ENCODE measurements at places on chromosomes 2 and 18. TPM values are rescaled to one million over a fixed set of nuclear protein-coding genes. Genes with fewer than 3 reads are reported as not detected.
A peak's percentile ranks its signal among the peaks of the same experiment; 100 is the strongest.

The BOK gene
- total RNA-seq = 37.4 TPM

The ADGRF3 gene
- 0.48 TPM for total RNA-seq

The FNDC4 gene
- 14.1 TPM for total RNA-seq

The PAX3 gene
- total RNA-seq = not detected

The PRSS56 gene
- total RNA-seq = not detected

The COBLL1 gene
- total RNA-seq = 6.3 TPM

The FOSL2 gene
- 4.5 TPM for total RNA-seq

DNA sequence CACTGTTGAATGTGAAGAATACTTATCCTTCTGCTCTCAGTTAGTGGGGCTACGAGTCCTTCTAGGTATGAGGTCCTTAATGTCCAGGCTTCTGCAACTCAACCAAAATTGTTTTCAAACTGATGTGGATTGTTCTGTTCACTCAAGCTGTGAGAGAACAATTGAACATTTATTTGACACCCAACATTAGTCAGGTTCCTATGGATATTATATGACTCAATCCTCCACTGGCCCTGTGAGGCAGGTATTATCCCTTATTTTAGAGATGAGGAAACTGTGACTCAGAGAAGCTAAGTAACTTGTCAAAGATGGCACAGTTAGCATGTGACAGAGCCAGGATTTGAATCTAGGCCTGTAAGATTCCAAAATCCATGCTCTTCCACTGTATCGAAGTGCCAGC is 1.2 kb upstream of the LYG2 start:
- peaks cover 5% of the 10 kb centered on the region for H3K27me3 ChIP-seq
- 0 out of 2 replicates have a peak, but pooled peaks cover 2% of the 10 kb centered on the region for H3K36me3 ChIP-seq
- no peaks in the 10 kb centered on the region for H3K4me1 ChIP-seq
- no peak overlapping the region for H3K27ac ChIP-seq
- H3K4me3 ChIP-seq = no peak overlapping the region
- no peak for DNase-seq

DNA sequence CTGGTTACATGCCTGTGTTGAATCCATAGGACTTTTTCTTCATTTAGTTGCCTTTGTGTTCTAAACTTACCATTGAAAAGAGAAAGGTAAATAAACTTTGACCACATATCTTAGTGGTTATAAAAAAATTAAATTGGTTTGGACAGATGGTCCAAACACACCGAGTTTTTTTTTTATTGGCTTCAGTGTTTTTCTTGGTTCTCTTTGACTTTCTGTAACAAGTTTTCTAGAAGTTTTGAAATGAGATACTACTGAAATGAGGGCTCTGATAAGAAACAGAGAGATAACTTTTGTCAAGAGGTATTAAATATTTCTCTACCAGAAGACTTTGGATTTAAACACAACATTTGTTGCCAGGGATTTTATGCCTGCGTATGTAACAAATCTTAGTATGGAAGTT is 20.7 kb downstream of the SPTBN1 start:
- peaks cover 20% of the 10 kb centered on the region for H3K4me1 ChIP-seq
- H3K27me3 ChIP-seq = no peaks in the 10 kb centered on the region
- no peak overlapping the region for H3K27ac ChIP-seq
- H3K4me3 ChIP-seq = no peak overlapping the region

DNA sequence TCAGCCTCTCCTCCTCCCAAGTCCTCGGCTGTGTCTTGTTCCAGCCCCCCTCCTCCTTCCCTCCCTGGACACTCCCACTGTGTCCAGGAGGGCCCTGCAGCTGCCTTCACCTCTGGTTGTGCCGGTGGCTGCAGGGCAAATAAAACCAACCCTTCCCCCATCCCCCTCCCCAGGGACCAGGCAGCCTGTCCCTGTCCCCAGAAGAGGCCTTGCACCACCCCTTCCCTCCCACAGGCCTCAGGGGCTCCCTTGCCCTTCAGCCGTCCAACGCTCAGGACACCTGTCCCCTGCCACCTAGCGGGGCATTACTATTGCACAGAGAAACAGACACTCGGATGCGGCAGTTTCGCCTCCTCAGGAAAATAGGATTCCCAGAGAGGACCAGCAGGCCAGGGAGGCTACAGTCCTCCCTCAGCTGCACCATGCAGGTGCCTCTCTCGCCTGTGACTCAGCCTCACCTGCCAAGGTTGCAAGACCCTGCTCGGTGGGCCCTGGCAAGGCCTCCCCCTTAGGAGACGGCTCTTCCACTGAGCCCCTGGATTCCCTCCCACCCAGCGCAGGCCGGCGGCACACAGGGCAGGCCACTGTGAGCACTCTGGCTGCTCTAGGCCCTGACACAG is 5.5 kb upstream of the GPC1 start:
- no peak overlapping the region for H3K4me3 ChIP-seq
- H3K36me3 ChIP-seq = no peaks in the 10 kb centered on the region
- H3K27me3 ChIP-seq = peaks cover 28% of the 10 kb centered on the region
- peak; percentile 18 for DNase-seq
- H3K4me1 ChIP-seq = peaks cover 8% of the 10 kb centered on the region
- H3K27ac ChIP-seq = no peak overlapping the region

DNA sequence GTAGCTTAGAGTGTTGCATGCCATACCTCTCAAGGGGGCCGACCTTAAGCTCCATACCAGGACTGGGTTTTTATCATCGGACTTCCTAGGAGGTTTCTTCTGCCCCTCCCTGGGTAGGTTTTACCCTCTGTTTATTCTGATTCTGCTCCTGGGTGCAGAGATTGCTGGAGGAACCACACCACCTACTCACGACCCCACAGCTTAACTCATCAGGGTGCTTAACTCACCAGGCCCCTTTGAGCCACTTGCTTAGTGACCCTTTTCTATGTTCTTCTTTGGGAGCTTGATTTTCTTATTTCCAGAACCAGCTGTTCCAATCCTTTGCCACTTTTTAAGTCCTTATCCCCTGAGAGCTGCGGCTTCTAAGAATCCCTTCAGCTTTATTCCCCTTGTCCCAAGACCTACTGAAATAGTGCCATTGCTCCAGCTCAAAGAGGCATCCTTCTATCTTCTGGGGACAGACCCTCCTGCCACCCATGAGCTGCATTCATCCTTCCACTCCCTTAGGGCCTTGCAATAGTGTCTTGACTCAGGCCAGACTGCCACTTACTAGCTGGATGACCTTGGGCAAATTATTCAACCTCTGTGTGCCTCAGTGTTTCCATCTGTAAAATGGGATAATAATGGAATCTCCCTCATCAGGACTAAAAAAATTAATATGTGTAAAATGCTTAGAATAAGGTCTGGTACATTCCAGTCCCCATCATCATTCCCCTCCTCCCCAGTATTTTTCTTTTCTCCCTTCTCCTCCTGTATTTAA is 5.8 kb downstream of the OXER1 start:
- no peak for DNase-seq
- no peak overlapping the region for H3K4me3 ChIP-seq
- no peaks in the 10 kb centered on the region for H3K36me3 ChIP-seq
- H3K4me1 ChIP-seq = peaks cover 11% of the 10 kb centered on the region
- H3K27me3 ChIP-seq = no peaks in the 10 kb centered on the region

DNA sequence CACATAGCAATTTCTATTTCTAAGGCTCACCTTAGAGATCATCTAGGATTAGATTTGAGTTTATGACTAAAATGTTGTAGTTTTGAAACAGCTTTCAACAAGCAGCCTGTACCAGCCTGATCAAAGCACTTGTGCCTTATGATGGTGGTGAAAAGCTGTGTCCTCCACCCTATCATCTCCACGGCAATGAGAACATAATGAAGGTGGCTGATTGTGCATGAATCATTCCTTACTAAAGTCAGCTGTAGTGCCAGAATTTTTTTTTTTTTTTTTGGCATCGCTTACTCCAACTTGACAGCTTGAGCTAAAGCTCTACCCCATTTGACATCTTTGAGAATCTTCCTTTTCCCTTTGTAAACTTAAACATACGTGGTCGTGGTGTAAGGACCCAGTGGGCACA is 86.0 kb downstream of the DCC start:
- H3K4me3 ChIP-seq = no peak overlapping the region
- H3K36me3 ChIP-seq = no peaks in the 10 kb centered on the region
- no peak for DNase-seq
- H3K27ac ChIP-seq = no peak overlapping the region
- no peaks in the 10 kb centered on the region for H3K27me3 ChIP-seq
- no peaks in the 10 kb centered on the region for H3K4me1 ChIP-seq

Measured in WTC11 (cell line).